Kidney glomerular epithelial cell (primary cell): ENCODE measurements at places on chromosomes 3 and 15.

DNA sequence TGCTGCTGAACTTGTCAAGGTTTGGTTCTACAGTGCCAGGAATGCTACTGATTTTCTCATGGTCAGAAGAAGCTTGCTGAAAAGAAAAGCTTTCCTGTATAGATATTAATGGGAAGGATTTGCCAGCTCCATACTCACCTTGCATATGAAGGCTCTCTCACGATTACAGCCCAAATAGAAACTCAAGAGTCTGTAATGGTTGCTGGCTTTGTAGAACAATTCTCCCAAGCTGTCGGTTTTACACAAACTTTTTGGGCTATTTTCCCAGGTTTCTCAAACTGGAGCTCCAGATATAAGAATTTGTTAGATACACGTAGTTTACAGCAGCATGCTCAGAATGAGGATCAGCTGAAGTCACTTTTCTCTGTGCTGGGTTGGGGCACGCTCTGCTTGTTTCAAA, 30.1 kb upstream of the LRRC3B start:
- DNase-seq = no peak

- DNase-seq = no peak
These were observed 142.8 kb upstream of the TSC22D2 start for GRCh38 chr3:150265305-150265704.

GRCh38 chr15:58487041-58487723, 55.4 kb downstream of the LIPC start:
- no peak for DNase-seq

- no peak for DNase-seq
These were observed 963 bp upstream of the NTRK3 start for GRCh38 chr15:88257311-88258092.

DNA sequence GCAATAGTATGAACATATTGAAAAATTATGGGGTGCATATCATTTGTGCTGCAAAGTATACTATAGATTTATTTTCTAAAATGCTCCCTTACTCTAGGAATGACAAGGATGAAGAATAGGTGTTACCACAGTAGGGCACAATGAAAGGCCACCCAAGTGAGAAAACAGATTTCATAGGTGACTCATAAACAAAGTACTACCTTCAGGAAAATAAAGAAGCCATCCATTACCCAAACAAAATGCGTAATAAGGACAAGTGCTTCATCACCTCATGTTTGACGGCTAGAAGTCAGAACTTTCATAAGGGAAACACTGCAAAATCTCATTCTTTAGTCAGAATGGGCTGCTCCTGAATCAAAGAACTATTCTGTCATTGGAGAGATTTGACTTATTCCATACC, 116.6 kb downstream of the MFSD1 start:
- no peak for DNase-seq

- peak; percentile 49 for DNase-seq
These were observed 155.1 kb upstream of the TNIK start for GRCh38 chr3:171615281-171615680.

DNA sequence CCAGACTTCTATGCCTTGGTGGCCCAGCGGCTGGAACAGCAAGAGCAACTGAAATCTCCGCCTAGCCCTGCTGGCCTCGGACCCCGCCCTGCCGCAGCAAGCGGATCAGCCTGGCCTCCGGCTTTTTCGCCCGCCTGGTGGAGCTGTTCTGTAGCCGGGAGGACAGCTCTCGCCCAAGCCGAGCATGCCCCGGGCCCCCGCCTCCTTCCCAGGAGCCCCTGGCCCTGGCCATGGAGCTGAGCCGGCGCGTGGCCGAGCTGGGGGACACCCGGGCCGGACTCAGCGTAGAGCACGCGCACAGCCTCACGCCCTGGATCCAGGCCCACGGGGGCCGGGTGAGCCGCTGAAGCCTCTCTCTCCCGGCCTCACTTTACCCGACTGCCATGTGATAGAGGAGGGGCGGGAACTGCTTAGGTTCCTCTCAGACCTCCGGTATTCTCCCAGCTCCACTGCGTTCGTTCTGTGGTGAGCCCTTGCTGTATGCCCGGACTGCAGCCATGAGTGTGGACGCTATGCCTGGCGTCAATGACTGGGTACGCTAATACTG, 24.1 kb upstream of the MRPL3 start:
- no peak for DNase-seq

DNA sequence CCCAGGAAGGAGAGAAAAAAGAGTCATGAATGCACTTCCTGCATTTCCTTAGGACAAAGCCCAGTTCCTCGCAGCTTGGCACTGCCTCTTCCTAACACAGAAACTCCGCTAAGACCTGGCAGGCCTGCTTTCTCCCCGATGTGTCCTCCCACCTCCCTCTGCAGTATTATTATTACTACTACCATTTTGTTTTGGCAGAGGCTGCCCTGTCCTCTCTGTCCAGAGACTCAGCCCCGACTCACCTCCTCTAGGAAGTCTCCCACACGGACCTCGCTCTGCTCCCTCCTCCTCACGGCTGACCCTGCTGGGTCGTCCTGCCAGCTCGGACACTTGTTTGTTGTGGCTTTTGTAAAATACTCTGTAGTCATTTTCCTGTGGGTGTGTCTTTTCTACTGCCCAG, 107.2 kb upstream of the HACD2 start:
- no peak for DNase-seq

GRCh38 chr3:172018364-172018763, 21.0 kb upstream of the FNDC3B start:
- DNase-seq = no peak

DNA sequence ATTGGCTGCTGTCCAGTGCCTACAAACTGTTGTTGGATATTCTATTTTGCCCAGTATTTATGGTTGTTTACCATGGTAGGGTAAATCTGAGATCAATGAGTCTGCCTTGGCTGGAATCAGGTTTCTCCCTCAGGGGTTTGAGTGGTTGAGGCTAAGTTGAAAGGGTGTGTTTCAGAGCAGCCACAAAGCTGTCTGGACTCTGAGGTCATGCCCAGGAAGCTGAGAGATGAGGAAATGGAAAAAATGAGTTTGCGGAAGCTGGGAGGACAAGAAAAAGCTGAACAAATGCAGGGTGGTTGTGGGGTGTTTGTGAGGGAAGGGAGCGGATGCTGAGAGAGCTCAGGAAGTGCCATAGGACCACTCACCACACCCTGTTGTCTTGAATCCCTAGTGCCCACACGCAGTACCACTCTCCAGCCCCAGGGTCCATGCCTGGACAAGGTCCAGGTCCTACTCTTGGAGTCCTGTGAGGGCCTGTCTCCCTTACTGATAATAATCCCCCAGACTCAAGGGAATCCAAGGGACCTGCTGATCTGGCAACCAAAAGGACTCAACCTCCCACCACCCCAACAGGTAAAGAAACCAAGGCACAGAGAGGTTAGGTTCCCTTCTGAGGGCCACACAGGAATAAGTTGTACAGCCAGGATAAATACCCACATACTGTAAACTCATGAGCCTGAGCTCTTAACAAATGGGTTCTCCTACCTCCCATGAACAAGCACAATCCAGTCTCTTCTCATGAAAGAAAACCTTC, 81.6 kb downstream of the PPCDC start:
- DNase-seq = peak; percentile 66

DNA sequence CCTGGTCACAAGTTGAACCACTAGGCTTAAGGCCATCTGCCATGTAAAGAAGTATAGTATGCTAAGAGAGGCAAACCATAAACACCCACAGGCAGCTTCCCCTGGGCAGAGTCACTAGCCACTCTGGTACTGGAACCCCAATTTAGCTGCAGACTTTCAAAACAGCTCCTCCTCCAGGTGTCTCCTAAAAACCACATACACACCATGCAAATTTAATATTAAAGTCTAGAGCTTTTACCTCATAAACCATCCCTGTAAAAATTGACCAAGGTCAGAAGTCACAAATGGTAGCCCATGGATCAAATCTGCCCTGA, 99.1 kb upstream of the STT3B start:
- DNase-seq = no peak

- no peak for DNase-seq
These were observed 16.0 kb upstream of the SCAP start for GRCh38 chr3:47491777-47492176.

- DNase-seq = no peak
These were observed 34.1 kb downstream of the CCDC191 start for GRCh38 chr3:114022145-114022802.

DNA sequence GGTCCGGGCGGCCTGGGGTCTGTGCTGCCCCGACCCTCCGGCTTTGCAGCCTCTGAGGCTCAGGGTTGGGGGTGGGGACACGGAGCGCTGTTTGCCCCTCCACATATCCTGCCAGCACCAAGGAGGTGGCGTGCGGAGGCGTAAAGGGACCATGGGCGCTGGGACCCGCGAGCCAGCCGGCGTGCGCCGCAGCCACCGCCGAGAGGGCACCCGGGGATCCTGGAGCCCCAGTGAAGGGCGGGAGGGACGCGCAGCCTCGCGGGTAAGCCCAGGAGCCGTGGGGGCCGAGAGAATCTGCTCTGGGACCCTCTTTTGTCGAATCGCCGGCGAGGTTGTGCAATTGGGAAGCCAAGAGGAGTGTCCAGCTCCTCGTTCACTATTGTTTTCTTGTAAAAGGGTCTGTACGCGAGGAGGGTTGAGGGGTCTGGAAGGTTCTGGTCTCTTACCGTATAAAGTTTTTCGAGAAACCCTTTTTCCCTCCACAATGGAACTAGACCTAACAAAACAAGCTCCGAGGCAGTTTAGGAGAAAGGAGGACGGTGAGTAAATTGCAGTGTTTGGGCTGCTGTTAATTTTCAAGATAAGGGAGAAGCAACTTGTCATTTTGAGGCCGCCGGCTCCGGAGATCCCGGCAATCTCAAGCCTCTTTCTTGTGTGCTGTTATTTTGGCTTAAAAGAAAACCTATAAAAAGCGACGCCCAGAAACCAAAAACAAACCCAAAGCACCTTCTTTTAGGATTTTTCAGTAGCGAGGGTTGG, 29.9 kb upstream of the ST3GAL6 start:
- DNase-seq = peak; percentile 12

DNA sequence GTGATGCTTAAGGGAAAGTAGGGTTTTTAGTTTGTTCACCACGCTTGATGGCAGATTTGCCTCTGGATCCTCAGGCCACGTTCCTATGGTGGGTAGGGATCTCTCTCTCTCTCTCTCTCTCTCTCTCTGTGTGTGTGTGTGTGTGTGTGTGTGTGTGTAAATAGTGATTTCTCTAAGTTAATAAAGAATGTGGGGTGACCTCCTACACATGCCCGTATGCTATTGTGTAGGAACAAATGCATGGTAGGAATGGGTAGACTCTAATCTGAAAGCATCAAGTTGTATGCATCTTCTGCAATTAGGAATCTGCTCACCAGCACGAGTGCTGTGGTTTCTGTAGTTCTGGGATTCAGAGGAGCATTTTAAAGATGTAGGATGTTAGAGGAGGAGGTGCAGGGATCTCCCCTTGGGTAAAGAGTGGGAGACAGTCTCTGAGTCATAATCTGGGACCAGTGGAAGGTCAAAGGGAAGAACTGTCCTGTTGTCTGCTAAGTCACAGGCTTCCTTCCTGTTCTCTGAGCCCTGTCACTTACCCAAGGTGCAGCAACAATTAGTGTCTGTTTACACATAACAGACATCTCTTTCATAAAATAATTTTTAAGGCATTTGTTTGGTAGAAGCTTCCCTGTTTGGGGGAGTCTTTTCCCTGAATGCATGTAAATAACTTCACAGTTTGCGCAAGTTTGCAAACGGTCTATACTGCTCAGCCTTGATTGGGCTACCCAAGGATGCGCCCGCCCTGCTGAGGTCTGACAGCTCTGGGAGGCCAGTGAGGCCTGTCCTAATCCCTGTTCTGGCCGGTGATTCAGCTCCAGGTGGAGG, 139.8 kb downstream of the IGF1R start:
- DNase-seq = no peak

DNA sequence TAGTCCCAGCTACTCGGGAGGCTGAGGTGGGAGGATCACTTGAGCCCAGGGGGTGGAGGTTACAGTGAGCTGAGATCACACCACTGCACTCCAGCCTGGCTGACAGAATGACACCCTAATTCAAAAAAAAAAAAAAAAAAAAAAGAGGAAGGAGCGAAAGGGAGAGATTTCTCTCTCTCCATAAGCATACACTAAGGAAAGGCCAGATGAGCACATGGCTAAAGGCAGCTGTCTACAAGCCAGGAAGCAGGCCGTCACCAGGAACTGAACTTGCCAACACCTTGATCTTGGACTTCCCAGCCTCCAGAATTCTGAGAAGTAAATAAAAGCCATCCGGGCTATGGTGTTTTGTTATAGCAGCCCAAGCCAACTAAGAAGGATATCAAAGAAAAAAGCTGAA, 7.5 kb downstream of the SRGAP3 start:
- DNase-seq = no peak

DNA sequence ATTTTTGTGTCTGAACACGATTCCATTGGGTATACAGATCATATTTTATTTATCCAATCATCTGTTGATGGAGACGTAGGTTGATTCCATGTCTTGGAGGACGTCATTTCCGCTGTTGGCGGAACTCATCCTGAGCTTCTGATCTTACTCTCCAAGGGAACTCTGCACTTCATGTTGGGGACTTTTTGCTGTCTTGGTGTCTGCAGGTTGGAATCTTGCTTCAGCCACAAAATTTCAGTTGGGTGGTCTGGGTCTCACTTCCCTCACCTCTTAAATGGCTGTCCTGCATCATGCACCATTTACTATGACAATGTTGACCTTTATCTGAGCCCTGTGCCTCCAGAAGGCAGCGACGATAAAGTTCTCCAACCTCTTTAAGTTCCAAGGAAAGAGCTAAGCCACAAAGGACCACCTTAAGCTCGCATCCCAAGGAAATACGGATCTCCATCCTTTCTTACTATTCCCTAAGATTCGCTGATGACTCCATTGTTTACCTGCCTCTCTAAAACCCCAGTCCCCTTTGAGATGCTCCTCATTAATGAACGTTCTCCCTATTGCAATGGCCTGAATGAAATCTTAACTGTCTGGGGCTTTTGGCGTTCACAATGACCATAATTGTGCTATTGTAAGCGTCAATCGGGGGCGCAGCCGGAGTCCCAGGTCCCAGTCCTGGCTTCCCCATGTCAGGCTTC, 23.1 kb upstream of the RNU6-1 start:
- DNase-seq = no peak

DNA sequence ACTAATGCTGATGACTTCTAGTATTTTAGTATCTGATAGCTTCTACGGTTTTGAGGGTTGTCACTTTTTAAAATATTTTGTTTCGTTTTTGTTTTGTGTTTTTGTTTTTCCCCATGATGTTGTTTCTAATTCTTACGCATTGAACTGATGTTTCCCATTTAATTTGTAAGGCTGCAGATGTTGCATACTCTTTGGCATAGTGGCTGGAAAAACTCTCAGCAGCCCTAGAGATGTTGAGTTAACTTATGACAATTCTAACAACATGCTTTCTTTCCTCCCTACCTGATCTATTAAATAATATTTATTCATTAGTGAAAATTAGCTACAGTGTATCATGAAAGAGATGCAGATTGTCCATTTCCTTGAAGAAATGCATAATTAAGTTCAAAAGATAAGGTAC, 559.3 kb upstream of the GRM7 start:
- DNase-seq = no peak

DNA sequence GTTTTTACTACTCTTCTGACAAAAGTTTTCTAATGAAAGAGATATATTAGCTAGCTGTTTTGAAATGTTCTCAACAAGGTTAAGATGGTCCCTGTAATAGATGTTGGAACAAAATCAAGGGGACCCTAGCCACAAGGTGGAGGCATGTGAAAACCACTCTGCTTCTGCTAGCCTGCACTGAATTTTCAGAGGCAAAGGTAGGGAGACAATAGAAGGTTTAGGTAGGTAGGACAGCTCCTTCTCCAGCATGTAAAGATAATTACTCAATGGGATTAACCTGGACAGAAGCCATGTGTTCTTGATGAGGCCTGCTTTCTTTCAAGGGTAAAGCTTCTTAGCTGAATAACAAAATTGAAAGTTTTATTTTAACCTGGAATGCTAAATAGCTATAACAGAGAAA, 333.5 kb downstream of the LSAMP start:
- DNase-seq = no peak
